ENCODE measurements at places on chromosomes 1 and 21.

DNA sequence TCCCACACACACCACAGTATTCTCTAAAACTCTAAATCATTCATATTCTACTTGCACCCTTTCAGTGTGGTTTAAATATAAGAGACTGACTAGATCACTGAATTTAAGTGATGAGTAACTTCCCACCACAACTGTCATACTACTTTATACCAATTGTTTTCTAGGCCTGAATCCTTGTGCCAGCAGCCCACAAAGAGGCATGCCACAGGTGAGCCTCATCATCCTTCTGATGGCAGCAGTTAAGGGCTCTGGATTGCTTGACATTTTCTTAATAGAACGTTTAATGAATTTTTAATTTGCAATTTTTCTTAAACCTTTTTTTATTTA lies 9.6 kb downstream of the C1orf105 start:
- DNase-seq, result no peak

GRCh38 chr1:16644193-16644481 lies 22.6 kb downstream of the RNU1-3 start:
- DNase-seq, result no peak

- DNase-seq, result no peak
Observed at GRCh38 chr1:90336552-90337324, 341.8 kb downstream of the ZNF326 start.

DNA sequence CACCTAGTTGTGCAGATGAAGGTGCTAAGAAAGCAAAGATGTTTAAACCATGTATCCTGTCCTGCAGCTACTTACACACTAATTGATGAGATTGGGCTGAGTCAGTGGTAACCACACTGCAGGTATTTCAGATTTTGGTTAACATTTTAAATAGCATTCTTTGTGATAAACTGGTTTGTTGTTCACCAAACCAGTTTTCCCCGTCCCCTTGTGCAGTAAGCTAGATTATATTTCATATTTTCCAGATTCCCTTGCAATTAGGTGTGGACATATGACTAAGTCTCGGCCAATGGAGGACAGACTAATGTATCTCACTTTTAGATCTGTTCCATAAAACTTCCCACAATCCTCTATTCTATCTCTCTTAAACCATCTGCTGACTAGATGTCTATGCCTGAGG lies 320.4 kb downstream of the RWDD3 start:
- no peak for DNase-seq

- DNase-seq, result no peak
Observed at GRCh38 chr21:41823166-41823565, 56.0 kb downstream of the PRDM15 start.

GRCh38 chr1:33319186-33319948 lies 1.5 kb downstream of the A3GALT2 start:
- DNase-seq, result no peak

- no peak for DNase-seq
Observed at GRCh38 chr1:176391621-176392020, 71.4 kb upstream of the PAPPA2 start.

GRCh38 chr1:29577512-29577911 lies 341.2 kb downstream of the PTPRU start:
- DNase-seq, result no peak

DNA sequence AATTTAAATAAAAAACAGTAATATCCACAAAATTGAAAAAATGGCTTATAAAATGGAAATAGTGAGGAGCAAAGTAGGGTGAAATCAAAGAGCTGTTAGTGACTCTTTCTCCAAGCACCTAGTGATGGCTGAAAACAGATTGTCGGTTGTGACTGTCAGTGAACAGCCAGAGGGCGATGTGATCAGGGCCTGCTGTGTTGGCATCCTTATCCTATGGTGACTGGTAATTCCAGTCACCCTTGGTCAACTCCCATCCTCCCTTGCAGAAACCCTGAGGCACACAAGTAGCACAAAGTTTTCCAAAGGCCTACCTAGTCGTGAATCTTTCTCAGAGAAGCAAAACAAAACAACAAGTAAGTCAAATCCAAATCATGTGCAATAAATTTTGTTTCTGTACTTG lies 599.8 kb upstream of the CXADR start:
- no peak for DNase-seq

GRCh38 chr1:96238426-96238825 lies 483.2 kb upstream of the PTBP2 start:
- no peak for DNase-seq

GRCh38 chr1:26275580-26276431 lies 4.1 kb upstream of the SH3BGRL3 start:
- DNase-seq, result peak; percentile 88

GRCh38 chr1:41608211-41608610 lies 123.7 kb upstream of the EDN2 start:
- no peak for DNase-seq

DNA sequence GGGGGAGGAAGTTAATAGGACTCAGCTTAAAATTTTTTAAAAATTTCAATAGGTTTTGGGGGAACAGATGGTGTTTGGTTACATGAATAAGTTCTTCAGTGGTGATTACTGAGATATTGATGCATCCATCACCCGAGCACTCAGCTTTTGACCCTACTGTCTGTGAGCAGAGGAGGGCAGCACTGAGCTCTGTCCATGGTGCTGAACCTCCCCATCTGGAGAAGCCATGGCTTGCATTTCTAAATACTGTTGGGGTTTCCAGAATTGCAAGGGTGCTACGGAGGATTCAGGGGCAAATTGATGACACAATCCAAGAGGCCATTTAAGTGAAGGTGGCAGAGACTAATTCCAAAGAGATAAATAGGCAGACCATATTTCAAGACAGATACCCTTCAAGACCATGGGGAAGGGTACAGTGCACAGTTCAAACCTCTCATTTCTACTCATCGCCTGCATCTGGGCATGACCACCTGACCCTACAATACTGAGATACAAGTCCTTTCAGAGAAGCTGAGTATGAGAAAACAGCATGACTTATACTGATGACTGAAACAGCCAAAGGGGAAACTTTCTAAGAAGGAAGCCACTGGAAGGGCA lies 17.2 kb downstream of the SYT2 start:
- peak; percentile 65 for DNase-seq

DNA sequence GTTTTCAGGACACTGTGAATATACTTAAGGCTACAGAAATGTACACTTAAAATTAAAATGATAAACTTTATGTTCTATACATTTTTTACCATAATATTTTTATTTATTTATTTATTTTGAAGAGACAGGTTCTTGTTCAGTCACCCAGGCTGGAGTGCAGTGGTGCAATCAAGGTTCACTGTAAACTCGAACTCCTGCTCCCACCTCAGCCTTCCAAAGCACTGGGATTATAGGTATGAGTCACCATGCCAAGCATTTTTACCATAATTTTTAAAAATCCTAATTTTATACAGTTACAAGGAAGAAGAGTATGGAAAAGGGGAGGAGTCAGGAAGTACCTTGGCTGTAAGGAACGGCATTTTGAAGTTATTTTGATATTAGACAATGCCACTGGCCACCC lies 23.6 kb upstream of the ANGPTL3 start:
- DNase-seq, result no peak

- no peak for DNase-seq
Observed at GRCh38 chr1:17039522-17039921, 14.3 kb downstream of the SDHB start.

- peak; percentile 53 for DNase-seq
Observed at GRCh38 chr1:9443913-9444445, 95.3 kb upstream of the SLC25A33 start.

- DNase-seq, result no peak
Observed at GRCh38 chr1:178946416-178946815, 75.5 kb upstream of the ANGPTL1 start.

DNA sequence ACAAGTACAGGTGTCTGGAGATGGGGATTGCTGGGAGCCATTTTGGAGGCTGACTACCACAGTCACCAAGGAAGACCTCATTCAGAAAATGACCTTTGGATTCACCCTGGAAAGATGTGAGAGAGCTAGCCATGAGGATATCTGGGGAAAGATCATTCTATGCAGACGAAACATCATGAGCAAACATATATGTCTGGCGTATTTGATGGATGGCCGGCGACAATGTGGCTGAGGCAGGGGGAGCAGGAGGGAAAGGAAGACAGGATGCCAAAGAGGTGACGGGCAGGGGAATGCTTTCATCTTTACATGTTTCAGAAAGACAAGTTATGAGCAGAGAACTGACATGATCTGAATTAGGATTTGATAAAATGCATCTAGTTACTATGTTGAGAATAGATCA lies 61.5 kb upstream of the SOX13 start:
- no peak for DNase-seq

All from SJSA1 (cell line).